DMS79 (cell line): ENCODE measurements at places on chromosomes 3 and 15.

DNA sequence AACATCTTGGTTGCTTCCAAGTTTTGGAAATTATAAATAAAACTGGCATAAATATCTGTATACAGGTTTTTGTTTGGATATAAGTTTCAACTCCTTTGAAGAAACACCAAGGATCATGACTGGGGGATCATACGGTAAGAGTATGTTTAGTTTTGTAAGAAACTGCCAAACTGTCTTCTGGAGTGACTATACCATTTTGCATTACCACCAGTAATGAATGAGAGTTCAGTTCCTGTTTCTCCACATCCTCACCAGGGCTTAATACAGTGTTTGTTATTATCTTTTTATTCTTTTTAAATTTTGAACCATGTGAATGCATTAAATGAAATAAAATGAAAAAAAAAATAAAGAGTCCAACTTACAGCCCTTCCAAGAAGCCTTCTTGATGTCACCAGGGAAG, 3.7 kb upstream of the ANKUB1 start:
- DNase-seq: no peak

GRCh38 chr15:98596131-98596530, 52.2 kb upstream of the IGF1R start:
- DNase-seq: no peak

DNA sequence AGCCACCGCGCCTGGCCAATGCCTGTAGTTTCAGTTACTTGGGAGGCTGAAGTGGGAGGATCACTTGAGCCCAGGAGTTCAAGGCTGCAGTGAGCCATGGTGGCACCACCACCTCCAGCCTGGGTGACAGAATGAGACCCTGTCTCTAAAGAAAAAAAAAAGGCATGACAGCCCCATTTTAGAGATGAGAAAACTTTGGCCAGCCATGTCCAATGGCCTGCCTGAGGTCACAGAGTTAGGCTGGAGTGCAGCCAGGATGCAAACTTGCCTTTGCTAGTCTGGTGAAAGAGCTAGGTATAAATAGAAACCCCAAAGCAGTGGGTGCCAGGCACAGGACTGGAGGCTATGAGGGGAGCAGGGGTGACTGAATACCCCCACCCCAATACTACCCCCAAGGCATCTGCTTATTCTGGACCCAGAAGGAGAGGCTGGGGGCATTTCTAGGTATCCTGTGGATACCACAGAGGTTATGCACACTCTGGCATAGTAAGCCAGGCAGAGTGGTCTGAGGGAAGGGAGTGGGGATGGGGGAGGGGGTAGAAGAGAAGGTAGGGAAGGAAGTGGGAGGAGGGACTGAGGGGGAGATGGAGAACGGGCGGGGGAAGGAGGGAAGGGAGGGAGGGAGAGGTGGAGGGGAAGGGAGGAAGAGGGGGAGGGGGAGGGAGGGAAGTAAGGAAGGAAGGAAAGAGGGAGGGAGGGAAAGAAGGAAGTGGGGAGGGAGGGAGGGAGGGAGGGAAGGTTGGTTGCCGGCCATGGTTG, 16.2 kb upstream of the C15orf39 start:
- DNase-seq: no peak

DNA sequence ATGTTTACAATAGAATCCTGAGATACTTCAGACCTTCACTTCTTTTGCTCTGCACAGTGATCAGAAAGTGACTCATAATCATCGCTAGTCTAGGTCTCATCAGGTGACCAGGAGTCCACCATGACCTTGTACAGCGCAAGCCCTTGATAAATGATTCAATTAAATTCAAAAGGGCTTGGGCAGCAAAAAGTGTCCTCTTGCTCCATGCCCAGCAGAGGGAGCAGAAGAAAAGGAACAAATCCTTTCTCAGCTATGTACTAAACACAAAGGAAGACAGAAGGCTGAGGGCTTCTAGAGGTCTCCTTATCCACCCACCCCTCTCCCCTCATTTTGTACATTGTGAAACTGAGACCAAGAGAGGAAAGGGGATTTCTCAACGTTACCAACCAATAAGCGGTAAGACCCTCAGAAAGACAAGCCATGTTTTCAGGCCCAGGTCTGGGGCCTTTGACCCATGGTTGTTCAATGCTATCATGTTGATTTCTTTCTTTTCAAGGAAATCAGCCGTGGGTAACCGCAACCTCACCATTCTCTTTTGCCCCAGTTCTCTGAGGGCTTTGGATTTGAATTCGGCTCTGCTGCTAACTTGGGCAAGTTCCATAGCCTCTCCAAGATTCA, 74.8 kb downstream of the AQP9 start:
- DNase-seq: no peak

GRCh38 chr3:129514563-129514962, 13.9 kb upstream of the RHO start:
- no peak for DNase-seq

DNA sequence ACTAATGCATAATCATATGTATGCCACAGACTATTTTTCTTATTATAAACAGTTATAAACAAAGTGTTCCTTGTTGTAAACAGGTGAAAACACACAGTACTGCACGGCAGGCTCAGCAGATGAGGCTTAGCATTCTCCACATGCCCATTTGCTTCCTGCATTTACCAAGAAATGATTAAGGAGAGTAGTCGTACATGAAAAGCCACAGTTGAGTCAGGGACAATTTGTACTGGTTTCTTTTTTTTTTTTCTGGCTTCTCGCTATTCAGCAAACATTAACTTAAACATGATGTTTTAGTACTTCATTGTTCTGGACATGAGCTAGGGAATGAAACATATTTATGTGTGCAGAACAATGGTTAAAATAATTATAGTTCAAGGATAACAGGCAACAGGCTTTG, 63.4 kb downstream of the GHSR start:
- no peak for DNase-seq

- DNase-seq: peak; percentile 31
Measured at GRCh38 chr3:52554026-52554755, 17.8 kb downstream of the UQCC5 start.

- no peak for DNase-seq
Measured at GRCh38 chr3:181692311-181693145, 19.2 kb upstream of the SOX2 start.

- no peak for DNase-seq
Measured at GRCh38 chr3:173465112-173465511, 67.6 kb downstream of the NLGN1 start.
